Stimulated activated CD4-positive, alpha-beta T cell treated with anti-CD3 and anti-CD28 coated beads, TNF-alpha, amount 100 ng/mL, for 1 hour (primary cell): ENCODE measurements at places on chromosomes 12 and 14.

DNA sequence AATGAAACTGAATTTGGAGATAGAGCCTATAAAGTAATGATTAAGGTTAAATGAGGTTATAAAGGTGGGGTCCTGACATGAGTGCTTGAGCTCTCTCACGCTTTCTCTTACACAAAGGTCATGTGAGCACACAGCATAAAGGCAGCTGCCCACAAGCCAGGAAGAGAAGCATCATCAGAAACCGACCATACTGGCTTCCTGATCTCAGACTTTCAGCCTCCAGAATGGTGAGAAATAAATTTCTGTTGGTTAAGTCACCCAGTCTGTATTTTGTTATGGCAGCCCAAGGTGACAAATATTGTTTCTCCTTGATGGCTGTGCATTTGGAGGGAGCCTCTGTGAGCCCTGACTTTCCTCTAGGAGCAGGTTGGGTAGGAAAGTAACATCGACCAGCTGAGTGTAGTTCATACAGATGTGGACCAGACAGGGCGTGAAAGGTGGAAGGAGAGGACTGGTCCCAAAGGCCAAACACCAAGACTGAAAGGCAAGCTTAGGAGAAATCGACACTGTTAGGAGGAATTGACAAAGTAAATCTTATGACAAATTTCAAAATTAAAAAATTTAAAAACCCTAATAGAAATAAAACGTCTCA is 97.6 kb upstream of the SLC38A2 start:
- no peak for DNase-seq

DNA sequence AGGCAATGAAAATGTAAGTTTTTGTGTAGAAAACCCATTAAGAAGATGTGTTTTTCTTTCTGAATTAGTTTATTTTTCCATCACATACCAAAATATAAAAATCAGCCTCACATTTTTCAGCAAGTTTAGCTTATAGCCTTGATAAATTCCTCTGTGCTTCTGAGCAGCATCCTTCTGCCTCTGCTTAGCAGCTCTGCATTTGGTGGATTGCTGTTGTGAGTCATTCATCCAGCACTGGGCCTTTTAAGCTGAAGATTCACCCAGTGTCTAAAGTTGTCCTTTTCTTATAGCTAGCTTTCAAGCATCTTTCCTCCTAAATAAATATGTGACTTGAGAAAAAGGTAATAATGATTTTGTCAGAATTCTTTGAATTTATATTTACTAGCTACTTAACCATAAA is 206.1 kb downstream of the PCNX1 start:
- no peak for DNase-seq

GRCh38 chr12:50214018-50214417 is 46.8 kb upstream of the CERS5 start:
- DNase-seq, result no peak

GRCh38 chr14:60506985-60507829 is 1.7 kb upstream of the SIX6 start:
- no peak for DNase-seq

- DNase-seq, result no peak
These were observed 173.0 kb downstream of the STXBP6 start for GRCh38 chr14:24876996-24877395.

DNA sequence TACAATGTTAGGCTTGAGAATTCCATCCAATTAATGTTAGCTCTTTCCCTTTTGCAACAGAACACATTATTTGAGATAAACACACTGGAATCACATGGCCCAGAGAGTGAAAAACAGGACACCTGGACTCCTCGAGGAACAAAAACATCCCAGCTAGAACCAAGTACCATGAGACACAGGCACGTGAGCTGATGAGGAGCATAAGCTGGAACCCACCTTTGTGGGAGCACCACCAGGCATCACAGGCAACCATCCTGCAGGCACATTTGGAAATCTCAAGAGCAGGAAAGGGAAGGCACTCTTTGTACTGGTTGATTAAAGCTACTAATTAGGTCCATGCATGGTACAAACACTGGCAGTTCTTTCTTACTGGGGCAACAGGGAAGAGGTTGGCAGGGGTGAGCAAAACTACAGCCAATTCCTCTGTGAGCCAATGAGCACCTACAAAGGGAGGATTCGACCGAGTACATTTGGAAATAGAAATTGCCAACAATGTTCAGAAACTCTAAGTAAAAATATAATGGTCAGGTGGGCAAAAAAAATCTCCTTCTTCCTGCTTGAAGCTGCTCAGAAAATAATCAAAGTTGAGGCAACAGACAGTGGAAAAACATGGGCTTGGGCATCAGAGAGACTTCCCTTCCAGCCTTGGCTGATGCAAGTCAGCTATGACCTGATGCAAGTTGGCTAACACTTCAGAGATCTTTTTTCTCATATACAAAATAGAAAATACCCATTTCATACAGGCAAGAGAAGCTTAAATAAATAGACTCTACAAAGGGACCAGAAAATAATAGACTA is 216.7 kb downstream of the NUAK1 start:
- DNase-seq, result no peak
